ENCODE measurements at places on chromosomes 12 and 14.

DNA sequence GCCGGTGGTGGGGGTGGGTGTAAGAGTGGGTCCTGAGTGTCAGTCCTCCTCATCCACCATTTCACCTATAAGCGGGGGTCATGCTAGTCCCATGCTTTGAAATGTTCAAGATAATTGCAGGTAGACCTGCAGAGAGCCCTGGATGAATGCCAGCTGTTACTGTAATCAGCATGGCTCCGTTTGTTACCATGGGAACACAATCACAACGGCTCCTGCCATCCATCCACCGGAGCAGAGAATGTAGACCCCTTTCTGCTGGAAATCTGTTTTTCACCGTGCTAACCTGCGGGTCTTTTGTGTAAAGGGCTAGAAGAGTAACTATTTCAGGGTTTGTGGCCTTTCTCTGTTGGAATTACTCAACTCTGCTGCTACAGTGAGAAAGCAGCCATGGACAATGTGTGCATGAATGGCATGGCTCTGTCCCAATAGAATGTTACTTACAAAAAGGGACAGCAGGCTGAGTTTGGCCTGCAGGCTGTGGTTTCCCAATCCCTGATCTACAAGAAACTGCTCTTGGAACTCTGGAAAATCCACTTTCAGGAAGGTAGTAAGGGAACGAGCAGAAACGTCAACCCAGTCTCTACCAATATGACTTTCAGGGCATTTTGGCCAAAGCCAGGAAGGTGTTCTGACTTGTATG lies 36.1 kb downstream of the KCTD10 start:
- no peak for DNase-seq

DNA sequence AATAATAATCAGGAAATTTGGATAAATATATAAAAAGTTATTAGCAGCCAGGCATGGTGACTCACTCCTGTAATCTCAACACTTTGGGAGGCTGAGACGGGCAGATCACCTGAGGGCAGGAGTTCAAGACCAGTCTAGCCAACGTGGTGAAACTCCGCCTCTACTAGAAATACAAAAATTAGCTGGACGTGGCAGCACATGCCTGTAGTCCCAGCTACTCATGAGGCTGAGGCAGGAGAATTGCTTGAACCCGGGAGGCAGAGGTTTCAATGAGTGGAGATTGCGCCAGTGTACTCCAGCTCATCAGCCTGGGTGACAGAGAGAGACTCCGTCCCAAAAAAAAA lies 64.5 kb downstream of the SYT1 start:
- no peak for DNase-seq

DNA sequence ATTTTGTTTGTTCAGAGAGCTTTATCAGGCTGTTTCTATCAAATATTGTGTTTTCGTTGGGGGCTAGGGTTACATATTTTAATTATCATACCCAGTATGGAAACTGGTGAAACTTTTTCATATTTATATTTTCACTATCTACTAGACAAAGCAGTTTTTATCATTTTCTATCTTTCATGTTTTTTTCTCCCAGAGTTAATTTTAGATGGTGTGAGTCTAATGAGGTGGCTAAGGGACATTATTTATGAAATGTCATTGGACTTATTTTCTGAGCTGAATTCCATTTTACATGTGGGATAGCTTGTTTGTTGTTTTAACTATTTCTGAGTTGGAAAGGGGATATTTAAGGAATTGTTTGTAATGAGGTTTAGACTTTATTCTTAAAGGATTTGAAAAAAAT lies 100.3 kb downstream of the TMTC2 start:
- DNase-seq: no peak

- no peak for DNase-seq
Observed at GRCh38 chr12:93422050-93422449, 19.7 kb downstream of the UBE2N start.

GRCh38 chr12:55705782-55706402 lies 1.8 kb downstream of the ITGA7 start:
- no peak for DNase-seq

- DNase-seq: no peak
Observed at GRCh38 chr14:53545217-53545616, 392.1 kb upstream of the DDHD1 start.

- no peak for DNase-seq
Observed at GRCh38 chr12:96099986-96100385, 64.6 kb upstream of the LTA4H start.

- no peak for DNase-seq
Observed at GRCh38 chr12:105156260-105156659, 48.7 kb downstream of the WASHC4 start.

- DNase-seq: no peak
Observed at GRCh38 chr14:67986131-67986841, 166.7 kb downstream of the RAD51B start.

- no peak for DNase-seq
Observed at GRCh38 chr14:36579001-36579555, 3.3 kb downstream of the NKX2-8 start.

GRCh38 chr14:69715725-69716477 lies 51.0 kb upstream of the SRSF5 start:
- DNase-seq: no peak

- DNase-seq: no peak
Observed at GRCh38 chr12:124431971-124432370, 135.4 kb downstream of the NCOR2 start.

DNA sequence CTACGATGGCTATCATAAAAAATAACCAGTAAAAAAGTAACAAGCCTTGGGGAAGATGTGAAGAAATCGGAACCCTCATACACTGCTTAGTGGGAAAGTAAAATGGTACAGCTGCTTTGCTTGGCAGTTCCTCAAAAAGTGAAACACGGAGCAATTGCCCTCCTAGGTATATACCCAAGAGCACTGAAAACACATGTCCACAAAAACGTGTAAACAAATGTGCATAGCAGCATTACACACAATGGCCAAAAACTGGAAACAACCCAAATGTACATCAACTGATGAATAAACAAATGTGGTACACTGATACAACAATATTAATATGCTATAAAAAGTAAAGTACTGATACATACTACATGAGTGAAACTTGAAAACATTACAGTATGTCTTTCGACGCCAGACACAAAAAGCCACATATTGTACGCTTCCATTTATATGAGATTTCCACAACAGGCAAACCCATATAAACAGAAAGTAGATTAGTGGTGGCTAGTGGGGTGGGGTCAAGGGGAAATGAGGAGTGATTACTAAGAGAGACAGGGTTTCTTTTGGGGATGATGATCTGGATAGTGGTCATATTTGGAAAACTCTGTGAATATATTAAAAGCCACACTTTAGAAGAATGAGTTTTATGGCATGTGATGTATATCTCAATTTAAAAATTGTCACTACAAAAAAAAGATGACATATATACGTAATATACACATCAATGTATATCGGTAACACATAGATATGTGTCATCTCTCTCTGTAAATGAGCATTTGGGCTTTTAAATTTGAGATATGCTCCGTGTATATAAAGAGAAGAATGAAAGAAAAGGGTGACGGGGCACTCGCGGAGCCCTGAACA lies 996 bp downstream of the SLC41A2 start:
- no peak for DNase-seq

DNA sequence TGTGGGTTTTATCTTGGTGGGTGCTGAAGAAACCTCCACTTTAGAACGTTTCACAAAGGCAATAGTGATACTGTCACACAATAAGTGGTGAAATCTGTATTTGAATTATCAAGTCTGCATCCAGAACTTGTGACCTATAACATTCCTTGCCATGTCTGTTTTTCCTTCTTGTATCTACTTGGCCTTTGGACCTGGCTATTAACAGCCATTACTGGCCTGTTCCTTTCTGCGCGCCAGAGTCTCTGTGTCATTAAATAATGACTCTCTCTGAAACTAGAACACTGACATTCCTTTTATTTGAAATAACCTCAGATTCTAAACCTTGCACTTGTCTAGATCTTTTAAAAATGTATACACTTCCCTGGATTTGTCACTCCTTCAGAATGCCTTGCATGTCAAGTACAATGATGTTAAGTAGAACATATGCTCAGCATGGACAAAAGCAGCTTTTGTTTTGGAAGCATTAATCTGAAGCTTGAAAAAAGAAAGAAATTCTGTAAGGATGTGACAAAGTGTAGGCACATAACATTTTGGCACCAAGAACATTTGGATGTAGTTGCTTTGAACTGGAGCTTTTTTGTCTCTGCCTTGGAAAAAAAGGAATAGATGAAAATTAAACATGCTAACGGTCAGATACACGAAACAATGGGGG lies 95.5 kb upstream of the RPL10L start:
- no peak for DNase-seq

DNA sequence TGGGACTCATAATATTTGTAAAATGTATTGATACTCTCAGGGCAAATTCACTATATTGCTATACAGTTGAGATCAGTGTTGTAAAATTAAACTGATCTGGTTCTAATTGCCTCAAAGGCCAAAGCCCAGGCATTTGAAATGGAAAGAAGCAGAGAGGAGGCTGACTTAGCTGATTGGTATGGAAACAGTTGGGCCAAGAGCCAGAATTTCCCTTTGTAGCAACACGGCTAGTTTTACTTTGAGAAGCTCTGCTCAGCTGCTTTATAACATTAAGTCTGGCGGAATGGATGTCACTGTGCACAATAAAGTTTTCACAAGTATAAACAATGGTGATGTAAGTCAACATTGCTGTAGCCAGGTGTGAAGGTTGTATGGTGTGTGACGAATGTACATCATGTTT lies 186.4 kb downstream of the MSRB3 start:
- DNase-seq: no peak

DNA sequence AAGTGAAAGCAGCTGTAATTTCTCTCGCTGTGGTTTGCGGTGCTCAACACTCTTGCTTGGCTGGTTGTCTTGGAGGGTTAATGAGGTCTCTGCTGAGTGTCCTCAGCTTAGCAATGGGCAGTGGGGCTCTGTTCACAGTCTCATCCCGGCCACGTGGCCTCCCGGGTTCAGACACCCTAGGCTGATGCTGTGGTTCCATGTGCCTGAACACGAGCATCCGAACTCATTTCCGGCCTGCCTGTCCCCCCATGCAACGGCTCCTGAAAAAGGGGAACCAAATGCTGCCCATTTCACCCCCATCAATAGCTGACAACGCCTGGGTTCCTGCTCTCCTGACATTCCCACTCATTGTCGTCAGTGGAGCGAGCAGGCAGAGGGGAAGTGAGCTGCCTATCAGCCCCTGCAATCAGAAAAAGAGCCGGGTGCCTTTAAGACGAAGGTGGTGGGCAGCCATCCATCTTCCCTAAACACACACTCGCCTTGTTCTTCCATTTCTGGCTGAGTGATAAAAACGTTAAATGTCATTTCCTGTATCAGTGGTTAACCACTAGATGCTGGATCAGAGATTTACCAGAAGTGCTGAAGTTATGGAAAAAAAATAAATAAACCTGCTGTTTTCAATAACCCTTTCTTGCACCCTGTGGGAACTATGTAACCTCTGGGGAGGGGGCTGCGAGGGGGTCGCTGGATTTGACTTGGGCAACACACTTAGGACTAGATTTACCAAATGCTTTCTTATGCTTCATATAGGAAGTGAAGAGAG lies 60.3 kb upstream of the BCL2L14 start:
- DNase-seq: no peak

GRCh38 chr14:24456980-24457379 lies 14.4 kb upstream of the SDR39U1 start:
- DNase-seq: no peak

- DNase-seq: no peak
Observed at GRCh38 chr14:104925214-104925854, 655 bp downstream of the PLD4 start.

DNA sequence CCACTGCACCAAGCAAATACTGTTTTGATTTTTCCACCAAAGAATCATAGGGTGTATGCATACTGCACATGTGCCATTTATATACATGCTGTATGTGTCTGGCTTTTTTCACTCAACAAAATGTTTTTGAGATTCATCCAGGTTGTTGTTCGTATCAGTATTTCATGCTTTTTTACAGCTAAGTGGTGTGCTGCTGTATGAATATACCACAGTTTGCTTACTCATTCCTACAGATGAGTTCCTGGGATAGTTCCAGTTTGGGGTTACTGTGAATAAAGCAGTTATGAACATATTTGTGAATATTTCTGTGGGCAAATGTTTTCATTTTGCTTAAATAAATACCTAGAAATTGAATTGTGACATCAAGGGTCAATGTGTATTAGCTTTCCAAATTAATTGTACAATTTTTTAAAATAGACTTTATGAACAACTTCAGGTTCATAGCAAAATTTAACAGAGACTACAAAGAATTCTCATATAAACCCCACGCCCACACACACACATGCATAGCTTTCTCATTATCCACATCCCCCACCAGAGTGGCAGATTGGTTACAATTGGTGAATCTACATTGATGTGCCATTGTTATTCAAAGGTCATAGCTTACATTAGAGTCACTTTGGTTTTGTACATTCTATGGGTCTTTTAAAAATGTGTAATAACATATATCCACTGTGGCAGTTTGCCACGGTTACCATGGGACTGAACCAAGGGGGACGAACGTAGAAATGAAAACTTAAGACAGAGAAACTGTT lies 6.9 kb upstream of the KRT6A start:
- no peak for DNase-seq
